Right kidney (tissue), 9 donors: ENCODE measurements at places on chromosomes 12 and 14.

- no peak for DNase-seq
Measured at GRCh38 chr14:33332497-33332896, 393.8 kb downstream of the NPAS3 start.

- no peak for DNase-seq
Measured at GRCh38 chr12:62916632-62917425, 18.1 kb downstream of the PPM1H start.

- DNase-seq: no peak
Measured at GRCh38 chr12:93624595-93625294, 52.3 kb downstream of the SOCS2 start.

DNA sequence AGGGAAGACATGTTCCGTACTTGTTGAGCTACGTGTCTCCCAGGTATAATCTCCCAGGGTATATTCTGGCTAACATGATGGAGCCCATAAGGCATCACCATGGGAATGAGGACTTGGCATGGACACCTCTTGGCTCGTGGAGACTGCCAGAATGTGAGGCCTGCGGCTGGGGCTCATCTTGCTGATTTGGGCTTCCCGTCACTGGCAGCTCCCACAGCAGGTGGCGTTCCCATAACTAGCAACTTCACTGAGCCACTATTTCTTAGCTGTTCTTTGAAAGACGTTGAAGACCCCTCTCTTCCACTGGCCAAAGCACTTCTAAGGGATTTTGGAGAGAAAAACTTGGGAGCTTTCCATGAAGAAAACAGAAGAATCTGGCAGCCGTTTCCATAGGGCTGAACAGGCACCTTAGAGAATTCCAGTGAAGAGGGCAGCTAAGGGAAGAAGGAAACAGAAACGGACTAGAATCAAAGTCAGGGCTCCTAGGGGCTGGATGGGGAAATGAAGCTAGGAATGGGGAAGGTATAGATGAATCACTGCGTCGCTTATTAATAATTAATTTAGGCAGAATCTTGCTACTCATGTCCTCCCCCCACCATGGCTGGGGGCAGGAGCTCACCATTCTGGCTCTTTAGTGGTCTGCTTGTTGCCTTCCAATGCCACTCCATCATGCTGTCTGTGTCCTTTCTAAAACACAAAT, 39.7 kb upstream of the FOS start:
- no peak for DNase-seq

DNA sequence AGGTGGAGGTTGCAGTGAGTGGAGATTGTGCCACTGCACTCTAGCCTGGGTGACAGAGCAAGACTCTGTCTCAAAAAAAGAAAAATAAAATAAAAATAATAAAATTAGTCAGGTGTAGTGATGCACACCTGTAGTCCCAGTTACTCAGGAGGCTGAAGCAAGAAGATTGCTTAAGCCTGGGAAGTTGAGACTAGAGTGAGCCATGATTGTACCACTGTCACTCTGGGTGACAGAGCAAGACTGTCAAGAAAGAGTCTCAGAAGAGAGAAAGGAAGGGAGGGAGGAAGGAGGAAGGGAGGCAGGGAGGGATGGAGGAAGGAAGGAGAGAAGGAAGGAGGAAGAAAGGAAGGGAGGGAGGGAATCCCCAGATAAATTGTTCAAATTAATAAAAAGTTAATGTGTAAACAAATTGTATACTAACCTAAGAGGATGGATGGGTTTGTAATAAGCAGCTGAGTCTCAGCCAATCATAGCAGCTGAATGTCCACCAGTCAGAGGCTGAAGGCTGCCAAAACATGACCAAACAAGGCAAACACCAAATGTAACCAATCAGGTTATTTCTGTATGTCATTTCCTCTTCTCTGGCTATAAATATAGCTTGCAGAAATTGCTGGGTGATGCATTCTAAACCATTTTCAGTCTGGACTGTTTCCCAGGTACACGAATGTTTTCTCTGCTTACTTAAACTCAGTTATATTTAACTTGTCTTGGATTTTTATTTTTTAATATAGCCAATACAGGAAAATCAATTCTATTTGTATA, 6.1 kb upstream of the CDCA4 start:
- DNase-seq: no peak

DNA sequence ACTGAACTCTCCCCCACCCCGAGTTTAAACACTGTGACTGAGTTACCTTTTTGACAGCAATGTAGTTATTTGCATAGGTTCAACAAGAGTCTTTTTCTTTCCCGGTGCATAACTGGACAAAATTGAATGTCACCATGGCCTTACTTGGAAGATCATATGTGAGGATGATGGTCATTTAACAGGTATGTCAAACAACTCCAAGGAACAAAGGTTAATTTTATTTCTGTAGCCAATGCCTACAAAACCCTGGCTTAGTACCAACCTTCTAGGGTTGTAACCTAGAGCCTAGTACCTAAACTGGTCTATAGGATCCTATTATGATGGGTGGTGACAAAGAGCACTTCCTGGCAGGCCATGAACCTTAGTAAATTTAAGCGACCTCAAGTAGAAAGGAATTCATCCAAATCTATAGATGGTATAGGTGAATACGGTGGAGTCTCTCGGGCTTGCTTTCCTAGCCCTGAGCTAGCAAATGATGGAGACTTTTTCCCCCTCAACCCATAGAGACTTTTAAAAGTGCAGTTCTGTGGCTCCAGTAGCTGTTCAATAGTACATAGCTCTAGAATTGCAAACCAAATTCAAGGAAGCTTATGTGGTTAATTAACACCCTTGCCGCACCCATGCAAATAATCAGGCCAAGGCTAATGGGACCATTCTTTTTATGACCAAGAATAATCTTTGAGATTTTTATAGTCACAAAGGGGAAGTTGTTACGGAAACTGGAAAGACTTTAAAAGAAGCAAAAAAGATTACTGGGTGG, 89.0 kb downstream of the SLC38A1 start:
- no peak for DNase-seq

- no peak for DNase-seq
Measured at GRCh38 chr14:104112609-104113571, 25.5 kb upstream of the KIF26A start.

DNA sequence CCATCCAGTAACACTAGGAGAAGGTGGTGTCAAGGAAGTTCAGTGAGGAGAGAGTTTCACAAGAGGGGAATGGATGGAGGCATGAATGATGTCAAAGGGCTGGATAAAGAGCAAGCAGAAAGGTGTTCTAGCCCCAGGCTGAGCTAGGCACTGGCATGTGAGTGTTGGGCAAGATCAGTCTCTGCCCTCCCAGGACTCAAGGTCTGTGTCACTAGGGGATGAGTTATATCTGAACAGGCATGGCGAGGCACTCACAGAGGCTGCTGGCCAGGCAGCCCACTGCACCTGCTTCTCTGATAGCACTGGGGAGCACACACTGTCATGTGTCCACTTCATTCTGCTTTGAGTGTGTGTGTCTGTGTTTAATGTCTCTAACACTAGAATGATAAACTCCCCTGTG, 903.8 kb downstream of the BCL11B start:
- no peak for DNase-seq

- DNase-seq: no peak
Measured at GRCh38 chr12:32706335-32707024, 27.4 kb downstream of the DNM1L start.

DNA sequence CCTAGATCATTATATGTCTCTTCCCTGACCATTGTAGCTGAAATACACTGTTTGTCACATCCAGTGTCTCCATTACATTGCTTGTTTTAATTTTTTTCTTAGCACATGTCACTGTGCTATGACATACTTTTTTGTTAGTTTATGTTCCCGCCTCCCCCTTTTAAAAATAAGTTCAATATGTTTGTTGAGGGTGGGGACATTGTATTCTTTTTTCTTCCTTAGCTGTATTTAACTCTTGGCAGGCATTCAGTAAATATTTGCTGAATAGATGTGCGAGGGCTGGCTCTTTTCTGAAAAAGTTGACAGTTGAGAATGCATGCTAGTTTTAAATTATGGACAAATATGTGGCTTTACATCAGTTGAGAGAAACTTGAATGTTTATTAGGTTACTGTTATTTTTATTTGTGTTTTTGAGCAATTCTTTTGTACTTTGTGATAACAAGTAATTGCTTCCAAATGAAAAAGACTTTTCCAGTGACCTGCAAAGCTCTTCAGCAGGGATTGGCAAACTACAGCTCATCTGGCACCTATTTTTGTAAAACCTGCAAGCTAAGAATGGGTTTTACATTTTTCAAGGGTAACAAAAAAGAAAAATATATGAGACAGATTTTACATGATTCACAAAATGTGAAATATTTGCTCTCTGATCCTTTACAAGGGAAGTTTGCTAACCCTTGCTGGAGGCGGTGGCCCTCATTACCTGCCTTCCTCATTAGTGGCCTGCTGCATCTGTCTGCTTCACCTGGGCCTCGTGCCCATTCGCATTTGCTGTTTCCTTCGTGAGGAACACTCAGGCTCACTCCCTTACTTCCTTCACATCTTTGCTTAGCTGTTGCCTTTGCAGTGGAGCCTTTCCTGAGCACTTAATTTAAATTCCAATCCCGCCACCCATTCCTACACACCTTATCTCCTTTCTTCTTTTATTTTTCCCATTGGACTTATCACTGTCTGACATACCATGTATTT, 229.4 kb downstream of the ERC1 start:
- DNase-seq: no peak
